NB4 (cell line): ENCODE measurements at places on chromosomes 6 and 20.
A peak's percentile ranks its signal among the peaks of the same experiment; 100 is the strongest.

GRCh38 chr6:163019926-163020325, 292.2 kb downstream of the PACRG start:
- DNase-seq: no peak

- DNase-seq: no peak
Observed at GRCh38 chr20:56423886-56424285, 11.8 kb downstream of the CASS4 start.

GRCh38 chr20:33372993-33373441, 28.3 kb downstream of the CDK5RAP1 start:
- no peak for DNase-seq

- DNase-seq: no peak
Observed at GRCh38 chr6:128259730-128260685, 260.4 kb downstream of the PTPRK start.

- peak; percentile 21 for DNase-seq
Observed at GRCh38 chr6:31529329-31530150, 778 bp downstream of the MCCD1 start.

- no peak for DNase-seq
Observed at GRCh38 chr6:112682071-112682470, 334.9 kb downstream of the RFPL4B start.

DNA sequence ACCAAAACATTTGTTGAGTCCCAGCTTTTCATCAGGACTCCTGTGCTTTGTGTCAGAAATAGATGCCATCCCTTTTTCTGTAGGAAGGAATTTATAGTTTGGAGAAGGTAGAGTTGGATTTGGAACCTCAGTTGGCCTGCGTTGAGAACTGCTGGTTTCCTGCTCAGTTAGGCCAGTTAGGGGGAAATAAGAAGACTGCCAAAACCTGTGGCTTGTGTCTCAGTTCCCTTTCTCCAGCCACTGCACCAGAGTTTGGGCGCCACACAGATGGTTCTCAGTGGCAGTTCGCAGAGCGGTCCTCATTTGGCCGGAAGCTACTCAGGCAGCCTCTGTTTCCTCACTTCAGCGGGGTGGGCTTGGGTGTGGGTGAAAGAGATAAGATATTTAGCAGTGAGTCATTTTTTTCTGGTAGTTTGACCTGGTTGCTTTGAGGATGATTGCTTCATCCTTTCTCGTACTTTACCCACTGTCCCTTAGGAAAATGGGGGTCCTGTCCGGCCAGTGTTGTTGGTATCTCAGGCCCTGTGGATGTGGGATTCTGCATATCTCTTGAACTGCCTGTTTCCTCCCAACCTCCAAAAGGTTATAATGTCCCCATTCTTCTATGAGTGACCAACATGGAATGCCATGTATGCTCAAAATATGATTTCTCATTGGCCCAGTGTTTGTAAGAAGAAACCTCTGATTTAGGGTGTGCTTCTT, 53.7 kb downstream of the JARID2 start:
- DNase-seq: peak; percentile 99

- peak; percentile 68 for DNase-seq
Observed at GRCh38 chr6:145086197-145086596, 649.1 kb downstream of the EPM2A start.

- DNase-seq: no peak
Observed at GRCh38 chr6:70834520-70834919, 122.3 kb downstream of the B3GAT2 start.

GRCh38 chr6:119077391-119077642, 1.1 kb downstream of the FAM184A start:
- no peak for DNase-seq
